ENCODE measurements at places on chromosomes 5 and 9. TPM values are rescaled to one million over a fixed set of nuclear protein-coding genes. Genes with fewer than 3 reads are reported as not detected.

The CSNK1A1 gene
- 212 TPM for total RNA-seq

The GMCL2 gene
- total RNA-seq, result not detected

The SLC22A4 gene
- total RNA-seq, result 2.8 TPM

The G3BP1 gene
- 540 TPM for total RNA-seq

The SPINK5 gene
- not detected for total RNA-seq

The CDC20B gene
- total RNA-seq, result not detected

The SLC6A3 gene
- total RNA-seq, result not detected

The SEMA6A gene
- 0.92 TPM for total RNA-seq

The CDKN2A gene
- 2.7 TPM for total RNA-seq

The ZBED3 gene
- 1.9 TPM for total RNA-seq

The ARHGEF39 gene
- 1.2 TPM for total RNA-seq

The NMUR2 gene
- not detected for total RNA-seq

The ZNF366 gene
- not detected for total RNA-seq

The SCGB3A1 gene
- 0.55 TPM for total RNA-seq

The PDE4D gene
- total RNA-seq, result 13.9 TPM

The DHFR gene
- total RNA-seq, result 29.4 TPM

The GNA14 gene
- 0.11 TPM for total RNA-seq

The DPP7 gene
- total RNA-seq, result 392 TPM

The CNTNAP3 gene
- total RNA-seq, result not detected

The FOXD4L4 gene
- total RNA-seq, result 0.27 TPM

The NR4A3 gene
- 24.9 TPM for total RNA-seq

The OR1Q1 gene
- total RNA-seq, result not detected

The MCTP1 gene
- total RNA-seq, result 1.1 TPM

The ANKDD1B gene
- total RNA-seq, result not detected

The TUBB4B gene
- 383 TPM for total RNA-seq

The FAM163B gene
- not detected for total RNA-seq

The KIF4B gene
- total RNA-seq, result not detected

The TAF1L gene
- not detected for total RNA-seq

The SPEF2 gene
- total RNA-seq, result 3.4 TPM

The SHISAL2B gene
- not detected for total RNA-seq
